Karpas-422 (cell line): ENCODE measurements at places on chromosomes 2 and 18.

- DNase-seq, result no peak
These were observed 30.0 kb upstream of the STK17B start for GRCh38 chr2:196201229-196202009.

GRCh38 chr2:67954093-67954748 lies 108.6 kb downstream of the C1D start:
- no peak for DNase-seq

GRCh38 chr2:45438872-45439665 lies 172.0 kb downstream of the SRBD1 start:
- DNase-seq, result peak; percentile 15

GRCh38 chr2:105595536-105595935 lies 149.2 kb upstream of the NCK2 start:
- DNase-seq, result no peak

GRCh38 chr2:197239434-197239833 lies 71.1 kb downstream of the ANKRD44 start:
- no peak for DNase-seq

- no peak for DNase-seq
These were observed 203.2 kb downstream of the GULP1 start for GRCh38 chr2:188494906-188495305.

DNA sequence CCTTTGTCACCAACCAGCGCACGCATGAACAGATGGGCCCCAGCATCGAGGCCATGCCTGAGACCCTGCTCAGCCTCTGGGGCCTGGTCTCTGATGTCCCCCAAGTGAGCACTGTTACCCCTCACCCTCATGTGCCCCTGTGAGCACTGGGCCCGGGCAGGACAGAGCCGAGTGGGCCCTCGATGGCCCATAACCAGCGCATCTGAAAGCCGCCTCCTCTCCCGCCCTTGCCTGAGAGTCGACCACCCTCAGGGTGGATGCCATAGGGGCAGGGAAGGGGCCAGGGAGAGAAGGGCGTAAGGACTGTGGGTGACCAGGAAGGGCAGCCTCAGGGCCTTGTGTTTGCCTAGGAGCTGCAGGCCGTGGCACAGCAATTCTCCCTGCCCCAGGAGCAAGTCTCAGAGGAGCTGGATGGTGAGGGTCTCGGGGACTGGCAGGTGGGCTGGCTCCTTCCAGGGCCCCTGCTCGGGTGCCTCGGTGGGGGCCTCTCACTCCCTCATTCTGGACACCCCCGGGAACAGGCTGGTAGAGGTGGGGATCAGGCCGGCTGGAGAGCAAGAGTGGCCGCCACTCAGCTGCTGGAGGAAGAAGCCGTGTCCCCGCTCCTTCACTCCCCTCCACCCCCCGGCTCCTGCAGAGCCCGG lies 2.1 kb downstream of the PROM2 start:
- no peak for DNase-seq

GRCh38 chr2:207951734-207952470 lies 73.4 kb downstream of the PLEKHM3 start:
- DNase-seq, result peak; percentile 67

DNA sequence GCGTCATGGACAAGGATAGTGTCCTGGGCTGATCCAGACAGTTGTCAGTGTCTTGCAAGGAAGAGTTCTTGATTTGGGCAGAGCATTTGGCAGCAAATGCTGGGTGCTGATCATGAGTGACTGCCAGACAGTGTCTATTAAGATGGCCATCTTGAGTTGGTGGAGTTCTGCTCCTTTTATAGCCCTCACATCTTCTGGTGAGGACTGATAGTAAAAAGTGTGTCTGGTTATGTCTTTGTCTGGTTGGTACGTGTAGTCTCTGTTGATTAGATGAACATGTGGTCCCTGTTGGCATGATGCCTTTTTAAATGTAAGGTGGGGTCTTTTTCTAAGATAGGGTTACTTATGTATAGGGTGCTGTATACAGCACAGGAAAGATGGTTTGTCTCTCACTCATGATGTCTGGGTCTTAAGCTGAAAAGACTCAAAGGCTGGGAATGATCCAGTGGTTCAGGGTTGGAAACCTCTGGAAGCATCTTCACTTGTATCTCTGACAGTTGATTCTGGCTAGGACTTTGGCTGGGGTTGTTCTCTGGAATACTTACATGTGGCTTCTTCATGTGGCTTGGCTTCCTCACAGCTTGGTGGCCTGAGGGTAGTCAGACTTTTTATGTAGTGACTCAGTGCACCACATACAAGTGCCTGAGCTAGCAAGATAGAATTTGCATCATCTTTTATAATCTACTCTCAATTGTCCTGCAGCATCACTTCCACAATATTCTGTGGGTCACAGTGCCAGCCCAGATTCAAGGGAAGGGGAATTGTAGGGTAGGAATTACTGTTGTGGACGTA lies 11.8 kb downstream of the MTX2 start:
- no peak for DNase-seq

- no peak for DNase-seq
These were observed 55.1 kb downstream of the CDH19 start for GRCh38 chr18:66548747-66549146.

GRCh38 chr2:211800001-211800400 lies 738.6 kb downstream of the ERBB4 start:
- no peak for DNase-seq

DNA sequence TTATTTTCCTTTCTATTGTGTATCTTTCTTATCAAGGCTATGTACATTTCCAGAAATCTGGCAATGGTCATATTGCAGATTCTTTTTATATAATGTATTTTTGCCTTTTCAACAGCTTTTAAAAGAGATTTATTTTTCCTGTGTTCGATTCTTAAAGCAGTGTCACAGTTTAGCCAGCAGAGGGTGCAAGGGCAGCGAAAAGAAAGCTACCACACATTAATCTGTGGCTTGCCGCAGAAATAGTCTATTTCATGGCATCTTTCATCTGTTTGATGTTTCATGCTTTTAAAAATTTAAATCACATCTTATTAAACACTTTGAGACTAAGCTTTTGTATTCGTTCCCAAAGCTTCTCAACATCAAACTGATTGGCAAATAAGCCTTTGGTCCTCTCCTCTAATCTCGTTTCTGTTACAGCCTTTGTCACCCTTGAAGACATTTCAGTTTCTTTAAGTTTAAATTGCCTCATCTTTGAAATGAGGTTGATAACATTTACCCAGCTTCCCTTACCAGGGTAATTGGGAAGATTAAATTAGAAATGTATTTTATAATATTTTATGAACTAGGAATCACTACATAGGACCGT lies 73.3 kb downstream of the PIK3C3 start:
- DNase-seq, result peak; percentile 78

DNA sequence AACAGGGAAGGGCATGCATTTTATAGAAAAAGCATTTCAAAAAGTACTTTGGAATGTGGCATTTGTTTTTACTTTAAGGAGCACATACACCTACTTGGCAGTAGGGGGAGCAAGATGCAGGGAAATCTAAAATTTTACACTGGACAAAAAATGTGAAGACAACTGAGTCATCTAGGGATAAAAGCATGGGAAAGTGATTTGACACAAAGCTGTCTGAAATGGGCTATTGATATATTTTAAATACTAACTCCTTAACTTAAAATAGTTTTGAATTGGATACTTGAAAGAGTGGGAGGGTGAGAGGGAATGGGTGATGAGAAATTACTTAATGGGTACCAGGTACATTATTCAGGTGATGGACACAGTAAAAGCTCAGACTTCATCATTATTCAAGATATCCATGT lies 15.8 kb downstream of the TMEM200C start:
- DNase-seq, result peak; percentile 71

- DNase-seq, result no peak
These were observed 121.2 kb downstream of the ZNF521 start for GRCh38 chr18:25230658-25231326.

DNA sequence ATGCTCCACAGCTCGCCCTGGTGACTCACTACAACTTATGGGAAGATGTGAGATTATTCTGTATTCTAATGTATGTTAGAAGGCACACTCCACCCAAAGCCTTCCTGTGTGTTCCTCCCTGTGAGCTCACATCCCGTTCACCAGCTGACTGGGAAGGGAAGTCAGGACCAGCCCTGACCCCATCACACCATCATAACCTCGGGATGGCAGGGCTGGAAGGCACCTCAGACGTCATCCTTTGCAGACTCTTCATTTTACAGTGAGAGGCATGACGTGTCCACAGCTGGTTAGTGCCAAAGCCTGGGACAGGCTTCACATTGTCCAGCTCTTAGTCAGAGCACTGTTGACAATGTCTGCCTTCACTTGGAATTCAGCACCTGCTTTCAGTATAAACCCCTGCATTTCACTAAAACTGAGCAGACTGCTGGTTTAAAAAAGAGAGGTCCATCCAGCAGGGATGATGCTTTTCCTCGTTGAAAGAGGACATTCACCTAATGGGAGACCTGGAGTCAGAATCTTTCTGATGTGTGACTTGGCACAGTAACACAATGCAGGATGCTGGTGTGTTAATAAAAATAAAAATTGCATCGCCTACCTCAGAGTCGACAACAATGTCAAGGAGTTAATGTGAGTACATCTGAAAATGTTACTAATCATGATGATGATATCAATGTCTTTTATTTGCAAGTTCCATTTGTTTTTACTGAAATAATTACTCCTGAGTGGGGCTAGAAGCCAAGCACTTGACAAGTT lies 418.0 kb upstream of the TNP1 start:
- DNase-seq, result no peak

DNA sequence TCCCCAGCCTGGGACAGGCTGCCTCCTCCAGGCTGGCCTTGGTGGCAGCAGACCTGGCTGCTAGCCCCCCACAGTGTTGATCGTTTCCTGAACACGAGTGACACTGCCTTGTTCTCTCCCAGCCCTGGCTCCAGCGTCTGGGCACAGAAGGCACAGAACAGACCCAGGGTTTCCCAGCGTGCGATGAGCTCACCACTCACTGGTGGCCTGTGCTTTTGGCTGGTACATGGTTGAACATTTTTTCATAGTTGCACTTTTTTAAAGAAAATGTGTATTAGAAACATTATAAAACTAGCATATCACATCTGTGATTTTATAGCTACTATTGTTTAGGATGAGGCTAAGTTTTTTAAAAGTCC lies 40.9 kb downstream of the SCTR start:
- no peak for DNase-seq

- no peak for DNase-seq
These were observed 520.1 kb downstream of the DPP10 start for GRCh38 chr2:114962532-114962931.

GRCh38 chr2:62814123-62814522 lies 108.6 kb downstream of the EHBP1 start:
- DNase-seq, result peak; percentile 59

GRCh38 chr2:180644709-180645108 lies 335.7 kb upstream of the UBE2E3 start:
- DNase-seq, result no peak

DNA sequence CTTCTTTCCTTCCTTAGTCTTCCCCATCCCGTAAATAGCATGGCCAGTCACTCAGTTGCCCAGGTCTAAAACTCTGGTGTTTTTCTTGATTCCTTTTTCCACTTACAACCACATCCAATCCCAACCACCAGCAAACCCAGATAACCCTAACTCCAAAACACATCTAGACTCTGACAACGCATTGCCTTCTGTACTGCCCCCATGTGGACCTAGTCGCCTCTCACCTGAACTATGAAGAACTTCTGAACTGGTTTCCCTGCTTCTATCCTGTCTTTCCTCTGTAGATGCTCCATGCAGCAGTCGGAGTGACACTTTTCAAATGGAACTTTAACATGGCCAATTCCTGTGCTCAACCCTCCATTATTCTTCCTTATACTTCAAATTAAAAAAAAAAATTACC lies 26.5 kb downstream of the ST6GAL2 start:
- DNase-seq, result peak; percentile 55

- no peak for DNase-seq
These were observed 8.5 kb upstream of the ST8SIA3 start for GRCh38 chr18:57343833-57344232.

DNA sequence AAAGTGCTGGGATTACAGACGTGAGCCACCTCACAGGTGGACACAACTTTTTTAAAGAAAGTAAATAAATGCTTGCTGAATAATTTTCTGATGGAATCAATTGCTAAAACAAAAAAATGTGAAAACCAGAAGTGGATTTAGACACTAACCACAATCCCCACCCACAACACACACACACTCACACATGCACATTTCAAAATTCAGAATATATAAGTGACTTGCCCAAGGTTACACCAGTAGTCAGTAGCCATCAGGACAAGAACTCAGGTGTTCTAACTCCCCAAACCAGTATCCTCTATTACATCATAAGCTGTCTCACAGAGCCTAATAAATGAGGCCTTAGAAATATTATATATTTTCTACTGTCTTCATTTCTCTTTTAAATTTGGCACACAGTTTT lies 1923.6 kb upstream of the PIK3C3 start:
- no peak for DNase-seq

DNA sequence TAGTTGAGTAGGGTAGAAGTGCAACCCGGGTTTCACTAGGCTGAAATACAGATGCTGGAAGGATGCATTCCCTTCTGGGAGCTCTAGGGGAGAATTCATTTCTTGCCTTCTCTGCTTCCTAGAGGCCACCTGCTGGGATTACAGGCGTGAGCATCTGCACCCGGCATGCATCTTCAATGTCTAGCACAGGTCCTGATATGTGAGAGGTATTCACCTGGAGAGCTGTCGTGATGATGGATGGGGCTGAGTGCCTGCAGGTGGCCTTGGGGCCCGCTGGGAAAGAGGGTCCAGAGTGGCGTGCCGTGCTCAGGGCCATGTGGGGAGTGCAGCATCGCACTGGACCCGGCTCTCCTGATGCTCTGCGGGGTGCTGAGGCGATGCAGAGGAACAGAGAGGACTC lies 6.6 kb upstream of the NTSR2 start:
- no peak for DNase-seq

GRCh38 chr2:82498777-82499443 lies 1960.2 kb downstream of the SUCLG1 start:
- DNase-seq, result no peak

DNA sequence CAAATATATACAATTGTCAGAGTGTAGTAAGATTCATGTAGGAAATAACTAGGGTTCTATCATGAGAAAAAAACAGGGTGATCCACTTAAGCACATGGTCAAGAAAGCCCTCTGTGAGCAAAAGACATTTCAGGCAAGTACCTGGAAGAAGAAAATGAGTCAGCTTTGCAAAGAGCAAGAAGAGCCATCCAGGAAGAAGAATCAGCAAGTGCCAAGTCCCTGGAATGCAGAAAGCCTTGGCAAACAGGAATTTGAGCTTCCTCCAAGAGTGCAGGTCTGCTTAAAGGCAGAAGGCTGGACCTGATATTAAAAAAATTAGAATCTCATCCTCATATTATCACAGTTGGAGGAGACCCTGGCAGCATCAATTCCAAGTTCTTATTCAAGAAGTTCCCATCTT lies 188.5 kb upstream of the CELF4 start:
- DNase-seq, result no peak

- no peak for DNase-seq
These were observed 51.0 kb upstream of the SERPINB2 start for GRCh38 chr18:63836456-63836855.

- DNase-seq, result no peak
These were observed 37.7 kb downstream of the CD302 start for GRCh38 chr2:159760326-159760725.

DNA sequence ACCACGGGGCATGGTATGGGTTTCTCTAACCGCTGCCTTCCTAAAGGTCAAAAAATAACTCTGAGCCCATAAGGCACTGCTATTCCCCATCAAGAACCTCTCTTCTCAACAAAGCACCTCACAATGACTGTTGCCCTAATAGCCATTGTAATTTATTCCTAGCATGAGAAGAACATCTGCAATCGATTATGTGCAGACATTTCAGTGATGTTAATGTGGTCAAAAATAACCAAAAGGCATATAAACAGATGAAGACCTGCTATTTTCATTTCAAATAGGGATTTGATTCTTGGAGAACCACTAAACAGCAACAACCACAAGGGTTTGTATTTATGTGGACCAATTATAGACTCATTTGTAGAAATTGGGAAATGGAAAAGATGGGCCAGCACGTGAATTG lies 356.6 kb downstream of the FBXO15 start:
- DNase-seq, result no peak

- no peak for DNase-seq
These were observed 121.9 kb downstream of the TMEM18 start for GRCh38 chr2:555164-555922.
